ENCODE measurements at places on chromosomes 13 and 19. TPM values are rescaled to one million over a fixed set of nuclear protein-coding genes. Genes with fewer than 3 reads are reported as not detected.

Gene HSPB6
- 77.2 TPM for total RNA-seq

Gene CEACAM1
- not detected for total RNA-seq

Gene IGSF23
- not detected for total RNA-seq

Gene LAIR2
- total RNA-seq: not detected

Gene VMAC
- 3.5 TPM for total RNA-seq

All from smooth muscle cell of the umbilical artery (primary cell).